ENCODE measurements at places on chromosomes 6 and 20.

GRCh38 chr20:38200646-38201045, 35.6 kb upstream of the TGM2 start:
- DNase-seq, result no peak

DNA sequence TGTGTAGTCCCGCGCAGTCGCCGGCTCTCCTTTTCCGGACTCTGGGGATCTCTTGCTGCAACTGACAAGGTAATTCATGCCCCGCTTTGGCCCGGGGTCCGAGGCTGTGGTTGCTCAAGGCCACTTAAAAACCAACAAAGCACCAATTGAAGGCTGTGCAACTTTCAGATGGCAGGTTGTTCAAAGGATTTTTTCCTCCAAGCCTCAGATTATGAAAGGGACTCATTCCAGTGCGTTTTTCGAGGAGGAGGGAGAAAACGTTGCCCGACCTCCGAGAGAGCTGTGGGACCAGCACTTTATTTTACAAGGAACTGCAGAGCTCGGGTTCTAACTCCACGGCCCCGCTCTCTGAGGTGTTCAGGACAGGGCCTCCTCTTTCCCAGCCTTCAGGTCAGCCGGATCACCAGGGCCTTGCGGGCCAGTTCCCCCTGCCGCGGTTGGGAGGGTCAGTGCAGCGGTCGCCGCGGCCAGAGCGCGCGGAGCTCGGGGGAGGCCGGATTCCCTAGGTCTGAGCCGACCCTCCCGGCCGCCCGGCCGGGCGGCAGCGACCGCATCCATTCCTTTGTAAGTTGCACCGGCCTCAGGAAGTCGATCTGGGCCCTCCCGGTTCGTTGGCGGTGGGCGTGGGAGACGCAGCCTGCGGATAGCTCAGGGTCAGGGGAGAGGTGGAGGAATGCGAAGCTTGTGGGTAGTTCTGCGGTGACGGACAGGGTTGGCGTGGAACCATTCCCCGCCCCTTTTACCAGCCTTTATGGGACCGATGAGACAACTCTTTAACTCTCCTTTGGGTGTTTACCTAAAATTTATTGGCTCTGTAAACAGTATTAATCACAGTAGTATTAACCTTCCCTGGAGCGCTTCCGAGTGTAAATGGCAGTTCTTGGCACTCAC, 1.6 kb downstream of the UTRN start:
- no peak for DNase-seq

GRCh38 chr6:116298973-116299372, 19.2 kb upstream of the TSPYL1 start:
- no peak for DNase-seq

DNA sequence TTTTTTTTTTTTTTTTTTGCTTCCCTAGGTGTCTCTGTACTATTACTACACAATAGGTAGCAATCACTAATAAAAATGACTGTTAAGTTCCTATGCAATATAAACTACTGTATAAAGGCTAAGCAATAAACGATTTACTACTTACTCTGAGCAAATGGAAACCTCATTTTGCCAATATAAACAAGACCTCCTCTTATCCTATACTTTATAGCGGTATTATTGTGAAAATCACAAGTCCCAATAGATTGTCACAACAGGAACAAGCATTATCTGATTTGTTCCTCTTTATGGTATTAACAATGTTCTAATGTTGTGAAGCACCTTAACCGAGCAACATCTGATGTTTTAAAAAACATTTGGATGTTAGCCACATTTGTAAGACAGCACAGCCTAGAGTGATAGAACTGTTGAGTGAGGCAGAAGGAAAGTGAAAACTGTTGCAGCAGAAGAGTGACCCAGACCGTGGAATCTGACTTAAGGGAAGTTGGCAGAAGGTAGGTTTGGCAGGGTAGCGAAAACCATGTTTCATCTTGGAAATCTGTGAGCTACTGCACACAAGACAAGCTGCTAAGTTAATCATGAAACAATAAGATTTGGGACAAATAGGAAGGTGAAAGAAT, 94.2 kb downstream of the MYLK4 start:
- no peak for DNase-seq

- DNase-seq, result no peak
These were observed 1090.3 kb upstream of the CITED2 start for GRCh38 chr6:140464720-140465119.
